ENCODE measurements at places on chromosomes 5 and 9.

GRCh38 chr5:92017776-92018175 is 634.7 kb upstream of the ARRDC3 start:
- DNase-seq, result no peak

GRCh38 chr9:6689893-6690674 is 44.6 kb upstream of the GLDC start:
- DNase-seq, result no peak

GRCh38 chr5:56561455-56561854 is 253.9 kb upstream of the MAP3K1 start:
- no peak for DNase-seq

GRCh38 chr9:94952565-94953373 is 226.3 kb downstream of the AOPEP start:
- DNase-seq, result no peak

GRCh38 chr9:98870782-98871557 is 63.5 kb downstream of the GALNT12 start:
- no peak for DNase-seq

DNA sequence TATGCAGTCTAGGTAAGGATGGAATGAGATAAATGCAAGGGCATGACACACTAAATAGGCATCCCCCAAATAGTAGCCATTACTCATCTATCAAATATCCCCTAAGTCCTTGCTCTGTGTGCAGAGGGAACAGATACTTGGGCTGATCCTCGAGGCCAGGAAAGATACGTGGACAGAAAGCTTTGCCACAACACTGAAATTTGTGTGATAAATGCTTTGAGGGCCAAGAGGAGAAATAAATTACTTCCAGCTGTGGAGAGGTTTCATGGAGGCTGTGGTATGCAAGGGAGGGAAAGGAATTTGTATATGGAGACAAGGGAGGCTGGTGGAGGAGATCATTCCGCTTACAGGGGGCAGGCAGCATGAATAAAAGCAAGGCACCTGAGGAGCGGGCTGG is 18.5 kb downstream of the ATOX1 start:
- no peak for DNase-seq

GRCh38 chr5:178384816-178385495 is 152.4 kb upstream of the PHYKPL start:
- no peak for DNase-seq

DNA sequence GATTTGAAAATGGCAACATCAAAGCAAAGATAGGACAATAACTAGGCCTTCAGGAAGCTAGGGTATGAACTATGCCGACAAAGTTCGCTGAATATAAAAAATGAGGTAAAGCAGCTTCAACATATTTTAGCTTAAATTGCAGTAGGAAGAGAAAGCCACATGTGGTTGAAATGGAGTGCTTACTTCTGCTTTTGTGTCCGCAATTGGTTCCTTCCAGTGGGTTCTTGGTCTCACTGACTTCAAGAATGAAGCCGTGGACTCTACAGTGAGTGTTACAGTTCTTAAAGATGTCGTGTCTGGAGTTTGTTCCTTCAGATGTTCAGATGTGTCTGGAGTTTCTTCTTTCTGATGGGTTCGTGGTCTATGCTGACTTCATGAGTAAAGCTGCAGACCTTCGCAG is 95.2 kb downstream of the APTX start:
- no peak for DNase-seq

DNA sequence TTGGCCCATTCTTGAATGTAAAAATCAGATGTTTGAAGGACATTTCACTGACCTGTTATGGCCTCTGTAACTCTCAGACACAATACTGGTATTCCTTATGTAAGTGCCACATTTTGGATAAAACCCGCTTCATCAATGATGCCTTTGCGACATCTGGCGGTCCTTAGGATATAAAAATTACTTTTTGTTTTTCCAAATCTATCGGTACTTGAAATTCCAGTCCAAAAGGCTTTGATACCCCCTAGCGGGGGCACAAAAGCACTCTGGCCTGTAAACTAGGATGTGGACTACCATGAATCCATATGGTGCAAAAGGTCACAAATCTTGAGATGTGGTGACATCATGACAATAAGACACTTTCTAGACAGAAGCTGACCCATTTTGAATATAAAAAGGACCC is 291.8 kb downstream of the KIAA0825 start:
- DNase-seq, result no peak

DNA sequence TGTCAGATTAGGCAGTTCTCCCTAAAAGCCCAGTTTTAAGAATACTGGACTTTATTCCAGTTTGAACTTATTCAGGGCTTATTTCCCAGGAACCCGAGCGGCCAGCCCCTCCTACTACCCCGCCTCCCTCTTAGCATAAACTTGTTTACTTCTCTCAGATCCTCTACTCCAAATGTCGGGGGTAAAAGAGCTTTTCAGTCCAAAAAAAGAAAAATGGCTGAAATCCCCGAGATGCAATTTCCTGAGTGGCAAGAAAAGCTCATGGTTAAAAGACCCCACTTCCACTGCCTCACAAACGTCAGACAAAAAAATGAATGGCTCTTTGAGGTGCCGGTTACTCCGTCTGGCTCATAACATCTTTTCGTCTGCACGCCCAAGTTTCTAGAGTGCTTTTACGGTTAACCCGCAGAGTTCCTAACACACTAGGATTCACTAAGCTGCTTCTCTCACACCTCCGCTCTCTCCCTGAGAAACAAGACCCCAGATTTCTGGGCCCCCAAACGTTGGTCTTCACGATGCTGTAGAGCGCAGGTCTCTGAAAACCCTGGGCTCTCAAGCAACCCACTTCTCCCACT is 402 bp downstream of the BRD8 start:
- no peak for DNase-seq

DNA sequence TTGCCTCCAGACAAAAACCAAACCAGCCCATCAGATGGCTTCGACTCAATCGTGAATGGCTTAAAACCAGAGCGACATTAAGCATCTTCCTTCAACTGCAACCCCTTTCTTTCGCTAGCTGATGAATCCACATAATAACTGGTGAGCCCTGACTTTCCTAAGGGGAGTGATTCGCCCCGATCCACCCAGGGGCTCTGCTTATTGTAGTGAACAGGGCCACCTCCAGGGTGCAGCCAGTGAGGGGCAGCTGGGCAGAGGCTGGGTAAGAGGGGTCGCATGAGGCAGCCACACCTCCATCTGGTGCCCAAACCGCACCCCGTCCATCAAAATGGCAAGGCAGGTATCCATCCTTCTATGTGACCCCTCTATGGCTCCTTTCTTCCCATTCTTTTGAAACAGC is 38.0 kb downstream of the SLC35D2 start:
- no peak for DNase-seq

- no peak for DNase-seq
These were observed 2.0 kb downstream of the EIF4EBP3 start for GRCh38 chr5:140549237-140550144.

DNA sequence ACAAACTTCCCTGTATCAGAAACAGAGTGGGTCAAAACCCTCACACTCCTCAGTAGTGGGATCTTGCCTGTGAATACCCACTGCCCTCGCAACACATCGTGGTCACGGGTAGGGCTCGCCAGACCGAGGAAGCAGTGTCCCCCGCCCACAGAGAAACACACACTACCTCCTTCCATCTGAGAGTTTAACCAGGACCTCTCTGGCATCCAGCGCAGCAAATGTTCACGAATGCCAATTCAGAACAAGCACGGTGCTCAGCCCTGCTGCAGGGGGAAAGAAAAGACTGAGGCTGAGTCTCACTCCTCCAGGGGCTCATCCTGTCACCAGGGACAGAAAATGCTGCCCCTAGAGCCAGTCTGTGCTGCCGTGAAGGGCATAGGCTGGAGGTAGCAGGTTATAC is 42.5 kb upstream of the SYNPO start:
- DNase-seq, result no peak

DNA sequence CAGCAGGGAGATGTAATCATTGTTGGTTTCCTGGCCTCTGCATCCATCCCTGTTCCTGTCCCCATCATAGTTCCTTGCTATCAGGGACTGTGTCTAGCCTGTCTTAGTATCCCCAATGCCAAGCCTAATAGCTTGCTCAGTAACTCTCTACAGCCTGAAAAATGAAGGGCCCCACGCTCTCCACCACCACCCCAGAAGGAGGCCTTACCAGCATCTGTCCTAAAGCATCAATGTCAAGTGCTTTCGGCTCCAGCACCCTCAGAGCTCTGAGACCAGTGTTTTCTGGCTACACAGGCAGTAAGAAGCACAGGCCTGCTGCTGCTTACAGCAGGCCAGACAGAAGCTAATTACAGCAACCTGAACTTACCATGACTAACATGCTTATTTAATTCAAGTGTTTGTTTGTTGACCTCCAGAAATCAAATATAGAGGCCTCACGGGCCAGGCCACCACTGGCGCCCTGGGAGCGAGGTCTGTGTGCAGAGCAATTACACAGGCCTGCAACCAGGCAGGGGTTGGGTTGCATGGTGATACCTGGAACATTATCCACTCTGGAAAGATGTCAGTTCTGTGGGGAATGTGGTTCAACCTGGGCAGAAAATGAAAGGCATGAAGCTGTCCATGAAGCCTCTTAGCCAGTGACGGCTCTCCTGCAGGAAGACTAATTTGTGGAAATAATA is 124.3 kb downstream of the SLC1A3 start:
- DNase-seq, result no peak

- DNase-seq, result no peak
These were observed 254.7 kb downstream of the NR3C1 start for GRCh38 chr5:143148771-143149170.

GRCh38 chr5:58871648-58872242 is 288.9 kb downstream of the RAB3C start:
- DNase-seq, result no peak

GRCh38 chr5:157842185-157842584 is 16.8 kb downstream of the CLINT1 start:
- no peak for DNase-seq

DNA sequence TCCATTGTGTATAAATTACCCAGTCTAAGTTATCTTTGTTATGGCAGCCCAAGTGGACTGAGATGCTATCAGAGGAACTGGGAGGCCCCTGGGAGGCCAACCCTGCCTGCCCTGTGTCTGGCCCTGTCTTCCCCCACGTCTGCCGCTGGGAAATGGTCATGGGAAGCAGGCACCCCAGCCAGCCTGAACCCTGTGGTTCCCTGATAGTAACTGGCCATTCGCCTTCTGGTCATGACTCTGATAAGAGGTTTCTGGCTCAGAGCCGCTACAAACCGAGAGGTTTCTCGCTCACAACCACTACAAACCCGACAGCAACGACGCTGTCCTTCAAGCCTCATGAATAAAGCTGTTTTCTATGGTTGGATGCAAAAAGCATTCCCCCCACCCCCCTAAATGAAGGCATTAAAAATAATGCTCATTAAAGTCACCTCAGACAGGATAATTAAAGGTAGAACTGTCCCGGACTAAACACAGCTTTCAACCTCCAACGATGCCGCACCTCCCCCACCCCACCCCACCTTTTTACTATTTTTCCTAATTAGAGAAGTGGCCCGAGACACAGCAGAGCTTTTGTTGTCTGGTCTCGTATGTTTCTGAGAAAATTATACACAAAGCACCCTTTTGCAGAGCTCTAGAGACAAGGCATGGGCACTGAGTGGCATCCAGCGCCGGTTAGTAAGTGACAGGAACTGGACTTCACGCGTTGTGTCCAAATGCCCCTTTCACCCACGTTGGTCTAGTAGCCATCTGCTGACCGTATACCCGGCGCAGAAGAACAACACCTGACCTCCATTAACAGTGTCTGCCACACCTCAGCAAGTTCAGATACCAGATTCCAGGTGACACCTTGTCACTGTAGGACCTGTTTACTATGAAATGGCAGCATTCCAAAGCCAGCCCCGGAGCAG is 140.8 kb downstream of the COL23A1 start:
- no peak for DNase-seq

DNA sequence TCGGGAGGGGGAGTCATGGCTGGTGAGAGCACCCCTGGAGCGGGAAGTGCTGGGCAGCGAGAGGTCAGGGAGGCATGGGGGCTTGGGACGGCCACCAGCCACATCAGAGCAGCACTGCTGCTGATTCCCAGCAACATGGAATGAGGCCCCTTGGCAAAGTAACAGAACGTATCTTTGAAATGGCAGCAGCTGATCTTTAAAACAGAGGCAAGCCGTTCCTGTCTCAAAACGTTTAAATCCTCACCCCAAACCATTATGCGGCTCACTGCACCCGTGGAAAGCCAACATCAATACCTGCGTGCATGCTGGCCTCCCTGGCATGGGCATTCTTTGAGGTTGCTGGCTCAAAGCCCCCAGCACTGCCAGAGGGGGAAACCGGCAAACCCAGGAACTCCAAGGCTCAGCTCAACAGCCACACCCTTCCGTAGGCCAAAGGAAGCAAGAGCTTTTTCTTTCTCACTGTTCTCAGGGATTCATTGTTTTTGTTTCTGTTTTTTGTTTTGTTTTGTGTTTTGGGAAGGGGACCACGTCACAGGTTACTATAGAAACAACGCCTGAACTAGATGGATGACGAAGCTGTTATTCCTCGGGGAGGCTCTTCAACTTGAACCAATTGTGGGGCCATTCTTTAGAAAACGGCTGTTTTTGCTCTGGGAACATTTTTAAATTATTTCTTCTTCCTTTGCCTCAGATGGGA is 28.1 kb upstream of the OBP2B start:
- DNase-seq, result no peak

- DNase-seq, result no peak
These were observed 125.4 kb downstream of the MED27 start for GRCh38 chr9:131954299-131954698.

DNA sequence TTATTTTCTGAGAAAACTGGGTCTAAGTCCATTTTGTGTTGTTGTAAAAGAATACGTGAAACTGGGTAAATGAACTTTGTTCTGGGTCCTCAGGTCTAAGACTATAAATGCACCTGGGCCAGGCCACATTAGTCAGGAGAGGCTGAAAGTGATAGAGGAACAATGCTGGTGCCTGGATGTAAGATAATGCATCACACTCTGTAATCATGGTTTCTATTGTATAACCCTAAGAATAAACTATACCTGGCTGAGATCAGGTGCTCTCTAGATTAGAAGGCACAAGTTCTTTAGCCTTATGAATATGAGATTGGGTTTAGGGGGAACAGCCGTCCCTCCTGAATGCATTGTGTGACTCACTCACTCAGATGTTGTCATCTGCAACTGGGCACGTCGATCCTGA is 675.5 kb downstream of the HTR1A start:
- DNase-seq, result no peak

- no peak for DNase-seq
These were observed 95.4 kb downstream of the CDH12 start for GRCh38 chr5:22757776-22758175.

- peak; percentile 33 for DNase-seq
These were observed 108.1 kb downstream of the TMEM174 start for GRCh38 chr5:73280821-73281746.
